ENCODE measurements at places on chromosomes 6 and 20. TPM values are rescaled to one million over a fixed set of nuclear protein-coding genes. Genes with fewer than 3 reads are reported as not detected.

- ATAC-seq, result no peak
These were observed 45.2 kb upstream of the RREB1 start for GRCh38 chr6:7062451-7063162.

GRCh38 chr6:157254538-157254937, 68.8 kb downstream of the TMEM242 start:
- no peak for ATAC-seq

- no peak for ATAC-seq
These were observed 34.0 kb upstream of the FAM83C start for GRCh38 chr20:35326021-35326739.

DSP gene
- 0.05 TPM for total RNA-seq

SLC13A3 gene
- not detected for total RNA-seq

SFTA2 gene
- total RNA-seq, result not detected

Data from activated T-helper 17 cell treated with anti-CD3 and anti-CD28 coated beads, Interleukin-2, amount 50 U/mL, for 72 hours (primary cell).